ENCODE measurements at places on chromosomes 11 and 22.

DNA sequence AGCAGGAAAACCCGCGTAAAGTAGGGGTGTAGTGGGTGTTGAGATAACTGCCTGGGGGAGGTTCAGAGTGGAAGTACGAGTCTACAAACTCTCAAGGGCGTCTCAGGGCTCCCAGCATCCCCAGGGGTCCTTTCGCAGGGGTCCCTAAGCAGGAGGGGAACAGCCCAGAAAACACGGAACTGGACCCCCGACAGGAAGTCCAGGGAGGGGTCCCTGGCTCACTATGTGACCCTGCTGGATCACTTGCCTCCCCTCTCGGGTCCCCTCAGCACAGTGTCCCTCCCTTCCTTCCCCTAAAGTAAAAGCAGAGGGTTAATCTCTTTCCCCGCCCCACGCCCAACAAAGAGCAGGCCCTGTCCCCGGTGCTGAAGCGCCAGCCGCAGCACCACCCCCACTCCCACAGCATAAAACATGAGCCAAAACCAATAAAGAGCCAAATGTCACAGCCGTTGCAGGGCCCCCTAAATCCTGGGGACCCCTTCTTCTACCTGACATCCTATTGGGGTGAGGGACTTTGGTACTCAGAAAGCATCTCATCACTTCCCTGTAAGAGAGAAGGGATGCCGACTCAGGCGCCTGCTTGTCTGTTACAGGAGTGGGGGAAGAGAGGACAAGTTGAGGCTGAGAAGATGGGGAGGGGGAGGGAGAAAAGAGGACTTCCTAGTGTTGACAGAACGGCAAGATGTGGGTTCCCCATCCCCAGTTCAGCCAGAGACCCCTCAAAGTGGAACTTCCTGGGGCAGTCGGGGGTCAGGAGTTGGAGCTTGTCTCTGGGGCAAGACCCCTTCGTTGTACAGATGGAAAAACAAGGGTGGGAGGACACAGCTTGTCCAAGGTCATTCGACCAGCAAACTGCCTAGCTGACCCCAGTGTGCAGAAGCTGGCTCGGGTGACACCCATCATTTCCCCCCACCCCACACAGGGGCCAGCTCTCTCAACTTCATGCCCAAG is 1.4 kb upstream of the NEFH start:
- DNase-seq, result no peak

GRCh38 chr22:36831206-36831605 is 14.4 kb upstream of the PVALB start:
- no peak for DNase-seq

DNA sequence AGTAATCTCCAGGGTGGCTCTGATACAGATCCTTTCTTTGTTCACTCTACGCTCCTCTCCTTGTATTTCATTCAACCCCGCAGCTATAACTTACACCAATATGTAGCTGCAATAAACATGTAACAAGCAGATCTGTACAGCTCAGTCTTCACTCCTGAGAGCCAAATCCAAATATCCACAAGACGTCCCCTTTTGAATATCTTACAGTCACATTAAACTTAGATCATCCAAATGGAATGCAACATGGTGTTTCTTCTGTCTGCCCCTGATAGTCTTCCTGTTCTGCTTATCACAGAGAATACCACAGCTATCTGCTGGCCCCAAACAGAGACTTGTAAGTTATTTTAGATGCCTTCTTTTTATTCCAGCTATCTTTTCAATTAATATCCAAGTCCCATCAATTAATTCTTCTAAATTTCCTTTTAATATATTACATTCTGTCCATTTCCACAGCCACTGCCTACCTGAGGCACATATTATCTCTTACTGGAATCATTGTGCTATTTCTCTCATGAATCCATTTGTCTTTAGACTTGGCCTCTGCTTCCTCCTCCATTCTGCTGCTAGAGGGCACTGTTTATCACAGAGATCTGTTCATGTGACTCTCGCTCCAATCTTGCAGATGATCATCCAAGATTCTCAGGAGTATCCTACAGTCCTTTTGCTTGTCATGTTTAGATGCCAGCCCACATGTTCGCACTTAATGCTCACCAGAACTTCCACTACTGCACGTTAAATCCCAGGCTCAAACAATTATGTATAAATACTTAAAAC is 908.6 kb downstream of the NTM start:
- no peak for DNase-seq

DNA sequence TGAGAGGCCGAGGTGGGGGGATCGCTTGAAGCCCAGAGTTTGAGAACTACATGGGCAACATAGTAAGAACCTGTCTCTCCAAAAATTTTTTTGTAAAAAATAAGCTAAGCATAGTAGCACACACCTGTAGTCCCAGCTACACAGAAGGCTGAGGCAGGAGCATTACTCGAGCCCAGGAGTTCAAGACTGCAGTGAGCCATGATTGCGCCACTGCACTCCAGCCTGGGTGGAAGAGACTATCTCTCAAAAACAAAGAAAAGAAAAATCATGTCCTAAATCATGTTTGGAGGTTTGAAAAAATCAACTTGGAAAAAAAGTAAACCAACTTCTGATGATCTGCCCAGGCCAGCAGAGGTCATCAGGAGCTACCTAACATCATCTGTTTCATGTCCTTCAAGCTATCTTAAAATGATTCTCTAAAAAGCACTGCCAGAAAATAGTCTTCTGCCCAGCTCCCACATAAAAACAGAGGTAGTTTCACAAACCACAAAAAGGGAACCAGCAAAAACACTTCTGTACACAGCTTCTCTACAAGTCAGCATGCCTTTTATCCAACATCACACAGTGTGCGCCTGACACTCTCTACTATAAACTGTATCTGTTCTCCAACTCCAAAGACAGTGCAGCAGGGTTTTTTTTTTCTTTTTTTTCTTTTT is 165.0 kb downstream of the SOX6 start:
- DNase-seq, result no peak

- no peak for DNase-seq
Measured at GRCh38 chr11:129896062-129896461, 684 bp upstream of the NFRKB start.

DNA sequence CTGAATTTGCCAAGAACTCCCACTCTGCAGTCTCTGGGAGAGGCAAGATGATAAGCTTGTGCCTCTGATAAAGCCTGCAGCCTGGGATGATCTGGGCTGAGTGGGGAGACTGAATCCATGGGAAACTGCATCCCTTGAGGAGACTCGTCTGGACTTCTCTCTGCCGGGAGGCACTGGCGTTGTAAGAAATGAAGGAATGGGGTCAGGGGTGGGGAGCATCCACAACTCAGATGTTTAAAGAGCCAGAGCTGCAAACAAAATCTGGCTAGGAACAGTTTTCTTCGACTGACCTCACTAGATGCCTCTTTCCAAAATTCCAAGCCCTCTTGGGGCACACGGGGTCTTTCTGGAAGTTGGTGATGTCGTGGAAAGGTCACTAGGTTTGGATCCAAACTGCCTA is 64.4 kb downstream of the SPON1 start:
- no peak for DNase-seq

- DNase-seq, result no peak
Measured at GRCh38 chr22:47659467-47660223, 897.2 kb downstream of the TBC1D22A start.

- no peak for DNase-seq
Measured at GRCh38 chr22:33869946-33870345, 50.3 kb downstream of the LARGE1 start.

DNA sequence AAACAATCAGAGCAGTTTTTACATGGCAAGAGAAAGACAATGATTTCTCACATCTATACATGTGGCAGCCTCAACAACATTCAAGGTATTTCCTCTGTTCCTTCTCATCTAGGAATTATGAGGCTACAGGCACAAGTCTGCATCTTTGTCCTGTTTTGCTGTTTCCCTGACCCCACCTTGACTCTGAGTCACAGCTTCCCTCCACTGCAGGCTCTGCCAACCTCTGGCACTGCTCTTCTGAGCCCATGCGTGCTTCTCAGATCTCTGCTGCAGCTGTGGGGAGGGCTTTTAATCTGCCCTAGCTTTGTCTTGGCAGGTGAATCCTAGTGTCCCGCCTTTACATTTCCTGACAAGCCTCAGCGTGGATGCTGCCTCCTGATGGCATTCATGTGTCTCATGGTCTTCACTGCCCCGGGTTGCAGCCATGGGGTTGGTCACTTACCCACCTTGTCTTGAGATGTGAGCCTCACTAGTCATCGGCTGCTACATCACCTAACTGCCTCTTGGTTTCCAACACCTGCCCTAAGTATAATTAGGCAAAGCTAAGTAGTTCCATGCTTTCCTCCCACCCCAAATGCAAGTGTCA is 578.5 kb downstream of the TBC1D22A start:
- DNase-seq, result no peak

DNA sequence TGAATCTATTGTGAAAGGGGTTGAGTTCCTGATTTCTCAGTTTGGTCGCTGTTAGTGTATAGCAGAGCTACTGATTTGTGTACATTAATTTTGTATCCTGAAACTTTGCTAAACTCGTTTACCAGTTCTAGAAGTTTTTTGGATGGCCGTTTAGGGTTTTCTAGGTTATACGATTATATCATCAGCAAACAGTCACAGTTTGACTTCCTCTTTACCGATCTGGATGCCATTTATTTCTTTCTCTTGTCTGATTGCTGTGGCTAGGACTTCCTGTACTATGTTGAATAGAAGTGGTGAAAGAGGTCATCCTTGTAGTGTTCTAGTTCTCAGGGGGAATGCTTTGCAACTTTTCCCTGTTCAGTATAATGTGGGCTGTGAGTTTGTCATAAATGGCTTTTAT is 24.6 kb upstream of the OOSP4B start:
- DNase-seq, result no peak

DNA sequence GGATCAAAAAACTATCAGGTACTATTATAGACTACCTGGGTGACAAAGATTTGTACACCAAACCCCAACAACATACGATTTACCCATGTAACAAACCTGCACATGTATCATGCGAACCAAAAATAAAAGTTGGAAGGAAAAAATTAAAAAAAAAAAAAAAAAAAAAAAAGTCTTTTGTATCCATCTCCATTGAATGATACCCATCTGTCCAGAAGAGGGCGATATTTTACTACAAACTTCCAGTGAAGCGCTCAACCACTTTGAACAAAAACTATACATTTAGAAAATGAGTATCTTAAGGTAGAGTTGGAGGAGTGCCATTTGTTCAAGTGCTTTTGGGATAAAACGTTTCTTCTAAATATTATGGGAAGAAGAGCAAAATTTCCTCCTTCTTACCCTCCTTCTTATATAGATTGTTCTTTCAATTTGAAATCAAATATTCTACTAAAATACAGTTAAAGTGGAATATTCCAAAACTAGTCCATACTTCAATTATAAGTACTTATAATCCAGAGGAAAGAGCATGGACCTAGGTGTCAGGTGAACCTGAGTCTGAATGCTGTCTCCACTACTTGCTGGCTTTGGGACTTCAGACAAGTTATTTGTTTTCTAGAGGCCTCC is 23.3 kb downstream of the ARL14EP start:
- no peak for DNase-seq

DNA sequence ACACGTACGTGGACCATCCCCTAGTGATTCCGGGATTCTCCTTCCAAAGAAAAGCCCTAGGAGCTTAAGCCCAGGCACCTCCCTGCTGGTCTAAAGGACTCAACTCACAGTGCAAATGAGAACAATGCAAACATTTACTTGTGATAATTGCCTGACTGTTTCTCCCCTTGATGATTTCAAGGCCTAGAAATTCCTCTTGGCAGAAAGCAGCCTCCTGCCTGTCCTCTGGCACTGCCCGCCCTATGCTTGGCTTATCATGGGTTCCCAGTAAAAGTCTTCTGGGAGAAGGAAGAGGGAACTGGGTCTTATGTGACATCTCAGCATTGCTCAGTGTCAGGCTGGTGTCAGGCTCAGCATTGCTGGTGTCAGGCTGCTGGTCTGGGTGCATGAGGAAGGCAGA is 351.8 kb downstream of the SHANK2 start:
- no peak for DNase-seq

GRCh38 chr11:67045314-67045713 is 11.3 kb upstream of the RHOD start:
- no peak for DNase-seq

DNA sequence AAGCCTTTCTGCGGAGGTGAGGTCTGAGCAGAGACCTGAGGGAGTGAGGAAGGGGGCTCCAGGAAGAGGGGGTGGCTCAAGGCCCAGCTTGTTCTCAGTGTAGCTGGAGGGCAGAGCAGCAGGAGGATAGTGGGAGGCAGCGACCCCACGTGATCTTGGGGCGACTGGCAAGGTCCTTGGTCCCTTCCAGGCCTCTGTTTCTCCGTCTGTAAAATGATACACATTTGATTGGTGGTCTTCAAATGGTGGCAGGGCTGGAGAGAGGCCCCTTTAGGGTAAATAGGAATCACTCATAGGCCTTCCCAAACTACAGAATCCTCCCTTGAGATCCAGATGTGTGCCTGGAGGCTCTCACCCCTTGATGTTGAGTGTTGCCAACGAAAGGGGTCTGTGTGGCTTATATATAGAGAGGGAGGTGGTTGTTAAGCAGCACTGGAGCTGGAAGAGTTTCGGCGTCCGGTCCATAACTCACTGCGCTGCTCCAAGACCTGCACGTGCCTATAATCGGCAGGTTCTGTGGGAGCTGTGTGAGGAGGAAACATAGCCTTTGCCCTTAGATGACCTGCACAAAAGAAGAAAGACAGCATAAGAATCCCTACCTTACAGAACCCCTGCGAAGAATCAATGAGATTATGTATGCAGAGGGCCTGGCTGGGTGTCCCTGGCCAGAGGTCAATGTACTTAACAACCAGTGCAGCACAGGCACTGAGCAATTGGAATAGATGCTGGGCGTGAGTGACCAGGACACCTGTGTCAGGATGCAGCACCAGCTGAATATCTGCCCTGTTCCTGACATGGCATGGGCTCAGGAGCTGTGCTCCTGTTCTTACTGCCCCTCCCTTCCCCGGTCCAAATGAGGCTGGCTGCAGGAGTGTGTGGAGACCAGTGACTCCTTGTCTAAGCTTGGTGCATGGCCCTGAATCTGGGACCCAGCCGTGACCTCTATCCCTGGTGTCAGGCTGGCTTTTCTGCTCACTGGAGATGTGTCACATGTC is 28.7 kb downstream of the OTOG start:
- DNase-seq, result no peak

- no peak for DNase-seq
Measured at GRCh38 chr11:46537537-46538295, 56.1 kb downstream of the AMBRA1 start.

GRCh38 chr11:134045799-134046635 is 22.9 kb upstream of the JAM3 start:
- peak; percentile 76 for DNase-seq

DNA sequence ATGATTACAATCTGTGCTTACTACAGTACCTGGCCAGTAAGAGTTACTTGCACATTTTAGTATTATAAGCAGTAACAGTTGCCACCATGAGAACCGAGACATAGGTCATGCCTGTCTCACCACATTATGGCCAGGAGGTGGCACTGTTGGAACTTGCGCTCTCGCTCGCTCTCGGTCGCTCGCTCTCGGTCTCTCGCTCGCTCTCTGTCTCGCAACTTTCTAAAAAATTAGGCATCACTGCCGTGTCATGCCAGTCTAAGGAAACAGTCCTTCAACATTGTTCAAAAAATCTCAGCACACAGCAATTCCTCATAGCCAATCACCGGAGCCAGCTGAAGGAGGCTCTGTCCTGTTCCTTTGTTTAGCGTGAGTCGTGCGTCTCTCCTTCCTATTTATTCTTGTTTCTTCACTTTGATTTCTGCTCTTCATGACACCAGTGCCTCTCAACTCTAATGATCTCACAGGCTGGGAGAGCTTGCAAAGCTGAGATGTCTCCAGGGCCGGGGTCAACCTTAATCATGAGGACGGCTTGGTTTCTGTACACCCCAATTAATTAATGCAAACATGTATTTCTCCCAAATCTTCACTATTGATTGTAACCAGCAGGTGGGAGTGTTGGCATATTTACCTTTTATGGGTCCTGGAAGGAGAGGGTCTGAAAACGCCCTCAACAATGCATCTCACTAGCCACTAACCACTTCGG is 6.3 kb upstream of the ADAMTS8 start:
- peak; percentile 70 for DNase-seq

GRCh38 chr11:119149786-119150275 is 979 bp downstream of the ABCG4 start:
- DNase-seq, result no peak

All from tibial artery (tissue), 4 donors.